ENCODE measurements at places on chromosomes 13 and 19.

DNA sequence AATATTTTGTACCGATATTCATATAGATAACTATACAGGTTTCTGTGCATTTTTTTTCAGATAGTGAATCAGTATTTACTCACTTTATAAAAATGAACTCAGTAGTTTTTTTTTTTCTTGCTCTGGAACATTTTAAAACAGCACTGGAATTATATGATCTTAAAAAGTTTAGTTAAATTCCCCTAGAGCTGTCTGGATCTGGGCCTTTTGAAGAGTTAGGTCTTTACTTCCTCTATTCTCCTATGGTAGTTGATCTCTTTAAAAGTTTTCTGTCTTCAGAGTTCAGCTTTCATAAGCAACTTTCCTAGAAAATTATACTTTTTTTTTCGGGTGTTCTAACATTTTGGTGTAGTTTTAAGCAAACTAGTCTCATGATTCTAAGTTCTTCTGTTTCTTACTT lies 21.8 kb upstream of the RBM26 start:
- DNase-seq: no peak

DNA sequence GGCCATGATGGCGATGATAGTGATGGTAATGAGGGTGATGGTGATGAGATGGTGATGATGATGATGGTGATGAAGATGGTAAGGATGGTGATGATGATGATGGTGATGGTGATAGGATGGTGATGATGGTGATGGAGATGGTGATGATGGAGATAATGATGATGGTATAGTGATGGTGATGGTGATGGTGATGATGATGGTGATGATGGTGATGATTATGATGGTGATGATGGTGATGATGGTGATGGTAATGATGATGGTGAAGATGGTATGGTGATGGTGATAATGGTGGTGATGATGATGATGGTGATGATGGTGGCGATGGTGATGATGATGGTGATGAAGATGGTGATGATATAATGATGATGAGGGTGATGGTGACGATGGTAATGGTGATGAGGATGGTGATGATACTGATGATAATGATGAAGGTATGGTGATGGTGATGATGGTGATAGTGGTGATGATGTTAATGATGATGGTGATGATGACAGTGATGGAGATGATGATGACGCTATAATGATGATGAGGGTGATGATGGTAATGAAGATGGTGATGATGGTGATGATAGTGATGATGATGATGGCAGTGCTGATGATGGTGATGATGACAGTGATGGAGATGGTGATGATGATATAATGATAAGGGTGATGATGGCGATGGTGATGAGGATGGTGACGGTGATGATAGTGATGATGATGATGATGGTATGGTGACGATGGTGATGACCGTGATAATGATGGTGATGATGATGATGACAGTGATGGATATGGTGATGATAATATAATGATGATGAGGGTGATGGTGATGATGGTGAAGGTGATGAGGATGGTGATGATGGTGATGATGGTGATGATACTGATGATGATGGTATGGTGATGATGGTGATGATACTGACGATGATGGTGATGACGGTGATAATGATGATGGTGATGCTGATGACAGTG lies 37.5 kb downstream of the ZNF557 start:
- DNase-seq: no peak

DNA sequence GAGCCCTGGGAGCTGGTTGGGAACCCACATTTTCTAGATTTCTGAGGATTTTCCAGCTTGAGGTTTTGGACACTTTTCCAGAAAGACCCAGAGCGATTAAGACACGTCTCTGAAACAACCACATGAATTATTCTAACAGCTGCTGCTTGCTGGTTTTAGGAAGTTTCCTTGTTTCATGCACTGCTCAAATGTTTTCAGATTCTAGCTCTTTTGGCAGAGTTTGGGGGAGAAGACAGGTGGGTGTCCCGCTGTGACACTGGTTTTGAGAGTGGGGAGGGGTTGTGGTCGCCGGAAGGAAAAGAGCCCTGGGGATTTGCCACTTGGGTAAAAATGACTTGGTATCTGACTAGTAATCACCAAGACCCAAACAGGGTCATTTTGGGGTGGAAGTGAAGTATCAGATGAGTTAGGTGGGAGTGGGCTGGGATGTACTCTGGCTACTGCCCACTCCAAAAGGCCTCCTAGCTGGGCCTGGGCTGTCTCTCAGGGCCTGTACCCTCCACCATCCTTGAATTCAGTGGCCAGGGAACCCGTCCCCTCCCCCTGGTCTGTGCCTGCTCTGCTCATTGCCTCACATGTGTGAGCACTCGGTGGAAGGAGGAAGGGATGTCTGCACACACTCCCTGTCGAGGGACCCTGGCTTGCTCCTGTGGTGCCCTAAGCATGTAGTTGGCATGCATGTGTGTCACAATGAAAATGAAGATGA lies 13.2 kb downstream of the GATAD2A start:
- no peak for DNase-seq

GRCh38 chr13:74755065-74755464 lies 620.9 kb upstream of the KLF12 start:
- DNase-seq: no peak

GRCh38 chr13:37344056-37344455 lies 238.6 kb upstream of the CSNK1A1L start:
- no peak for DNase-seq

DNA sequence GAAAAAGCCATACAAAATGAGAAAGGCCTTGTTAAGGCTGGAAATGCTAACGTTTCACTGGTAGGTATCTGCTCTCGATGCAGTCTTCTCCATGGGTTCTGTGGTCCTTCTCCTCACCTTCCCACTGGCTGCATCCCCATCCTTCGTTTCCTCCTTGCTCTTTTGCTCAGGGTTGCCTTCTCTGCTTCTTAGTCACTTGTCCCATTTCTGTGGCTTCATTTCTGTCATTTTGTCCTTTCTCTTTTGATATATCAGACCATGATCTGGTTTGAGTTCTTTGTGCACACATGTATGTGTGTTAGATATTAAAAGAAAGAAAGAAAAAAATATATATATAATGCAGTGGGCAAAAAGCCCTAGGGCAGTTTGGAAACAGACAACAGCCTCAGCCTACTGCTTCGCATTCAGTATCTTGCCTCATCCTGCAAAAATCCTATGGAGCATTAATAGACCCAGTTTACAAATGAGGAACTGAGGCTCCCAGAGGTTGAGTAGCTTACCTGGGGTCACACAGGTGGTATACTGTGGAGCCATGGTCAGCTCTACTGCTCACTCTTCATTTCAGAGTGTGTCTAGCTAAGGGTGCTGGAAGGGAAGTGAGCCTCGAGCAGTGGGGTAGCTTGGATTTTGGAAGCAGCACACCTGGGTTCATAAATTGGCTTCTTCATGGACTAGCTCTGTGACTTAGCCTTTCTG lies 57.6 kb upstream of the MEDAG start:
- no peak for DNase-seq

DNA sequence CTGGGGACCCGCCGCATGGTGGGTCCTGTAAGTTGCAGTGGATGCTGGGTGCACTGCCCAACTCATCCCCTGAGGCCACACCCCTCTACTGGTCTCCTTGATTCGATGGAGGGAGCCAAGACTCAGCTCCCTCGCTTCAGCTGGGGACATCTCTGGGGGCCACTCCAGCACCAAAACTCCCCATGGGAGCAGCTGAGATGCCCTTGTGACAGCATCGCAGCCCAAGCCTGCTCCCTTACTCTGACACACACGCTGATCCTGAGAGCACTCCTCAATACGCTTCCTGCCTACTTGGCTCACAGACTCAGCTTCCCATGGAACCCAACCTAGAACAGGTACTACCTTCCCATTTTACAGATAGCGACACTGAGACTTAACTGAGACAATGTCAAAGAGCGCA lies 56.2 kb downstream of the PEPD start:
- DNase-seq: no peak

DNA sequence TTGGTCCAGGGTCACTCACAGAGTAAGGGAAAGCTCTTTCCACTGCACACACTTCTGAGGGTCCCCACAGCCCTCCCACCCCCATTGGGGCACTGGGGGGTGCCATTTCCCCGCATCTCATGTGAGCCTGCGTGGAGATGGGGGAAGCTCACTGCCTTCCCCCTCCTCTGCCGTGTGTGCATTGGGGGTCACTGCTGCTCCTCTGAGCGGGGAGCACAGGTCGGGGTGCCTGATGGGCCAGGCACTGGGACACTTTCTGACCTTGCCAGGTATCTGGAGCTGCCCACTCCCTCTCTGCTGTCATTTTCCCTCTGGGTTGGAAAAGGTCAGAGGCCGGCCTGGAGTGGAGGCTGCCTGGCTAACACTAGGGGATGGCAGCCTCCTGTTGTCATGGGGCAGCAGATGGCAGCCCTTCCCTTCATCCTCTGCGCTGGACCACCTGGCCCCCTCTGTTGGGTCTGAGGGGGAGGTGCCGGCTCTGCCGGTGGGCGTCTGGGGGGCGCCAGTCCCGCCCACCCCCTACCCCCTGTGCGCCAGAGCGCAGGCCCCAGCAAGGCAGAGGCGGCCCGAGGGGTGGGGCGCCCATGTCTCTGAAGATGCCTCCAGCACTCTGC lies 9.1 kb downstream of the SSBP4 start:
- DNase-seq: no peak

DNA sequence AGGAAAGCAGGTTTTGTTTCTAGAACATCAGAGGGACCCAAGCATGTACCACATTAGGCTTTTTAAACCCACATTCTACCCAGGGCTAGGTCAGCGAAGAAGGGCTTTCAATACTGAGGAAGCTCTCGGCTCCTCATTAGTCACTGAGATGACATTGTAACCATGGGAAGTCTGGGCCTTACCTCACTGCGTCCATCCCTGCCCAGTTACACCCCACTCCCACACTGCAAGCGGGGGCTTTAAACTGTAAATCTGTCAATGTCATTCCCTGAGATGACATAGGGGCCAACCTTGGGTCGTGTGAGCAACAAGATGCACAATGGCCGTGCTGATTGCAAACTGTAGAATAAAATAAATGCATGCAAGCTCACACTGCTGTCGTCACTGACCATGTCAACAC lies 21.7 kb upstream of the TFDP1 start:
- no peak for DNase-seq

- no peak for DNase-seq
These were observed 17.5 kb upstream of the NANOS3 start for GRCh38 chr19:13859361-13859880.

DNA sequence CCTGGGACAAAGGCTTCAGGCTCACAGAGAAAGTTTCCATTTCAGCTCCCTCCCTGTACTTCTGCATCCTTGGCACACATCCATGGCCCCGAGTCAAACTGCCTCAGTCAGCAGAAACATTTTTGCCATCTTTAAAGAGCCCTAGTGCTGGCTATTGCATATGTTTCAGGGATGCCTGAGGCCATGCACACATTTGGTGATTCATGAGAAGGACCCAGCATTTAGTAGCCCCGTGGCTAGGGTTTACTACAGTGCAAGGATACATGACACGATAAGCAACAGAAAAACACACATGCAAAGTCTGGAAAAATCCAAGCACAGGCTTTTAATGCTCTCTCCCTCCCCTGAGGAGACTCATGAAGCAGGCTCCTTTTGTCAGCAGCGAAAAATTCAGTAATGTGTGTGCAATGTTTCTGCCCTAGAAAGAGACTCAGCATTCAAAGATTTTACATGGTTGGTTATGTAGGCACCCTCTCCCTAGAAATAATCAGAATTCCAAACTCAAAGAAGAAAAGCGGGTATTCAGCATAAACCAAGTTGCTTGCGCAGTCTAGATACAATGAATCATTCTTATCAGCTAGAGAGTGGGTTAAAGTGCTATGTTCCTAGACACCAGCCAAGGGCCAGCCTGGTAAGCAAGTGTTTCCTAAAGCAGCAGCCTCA lies 17.6 kb downstream of the ACOD1 start:
- DNase-seq: no peak

- no peak for DNase-seq
These were observed 6.1 kb downstream of the SACS start for GRCh38 chr13:23427342-23427843.

- no peak for DNase-seq
These were observed 6.0 kb downstream of the DBP start for GRCh38 chr19:48631225-48631624.

GRCh38 chr19:20154636-20155035 lies 12.4 kb upstream of the ZNF486 start:
- no peak for DNase-seq

GRCh38 chr19:47381121-47381520 lies 32.0 kb downstream of the DHX34 start:
- no peak for DNase-seq

DNA sequence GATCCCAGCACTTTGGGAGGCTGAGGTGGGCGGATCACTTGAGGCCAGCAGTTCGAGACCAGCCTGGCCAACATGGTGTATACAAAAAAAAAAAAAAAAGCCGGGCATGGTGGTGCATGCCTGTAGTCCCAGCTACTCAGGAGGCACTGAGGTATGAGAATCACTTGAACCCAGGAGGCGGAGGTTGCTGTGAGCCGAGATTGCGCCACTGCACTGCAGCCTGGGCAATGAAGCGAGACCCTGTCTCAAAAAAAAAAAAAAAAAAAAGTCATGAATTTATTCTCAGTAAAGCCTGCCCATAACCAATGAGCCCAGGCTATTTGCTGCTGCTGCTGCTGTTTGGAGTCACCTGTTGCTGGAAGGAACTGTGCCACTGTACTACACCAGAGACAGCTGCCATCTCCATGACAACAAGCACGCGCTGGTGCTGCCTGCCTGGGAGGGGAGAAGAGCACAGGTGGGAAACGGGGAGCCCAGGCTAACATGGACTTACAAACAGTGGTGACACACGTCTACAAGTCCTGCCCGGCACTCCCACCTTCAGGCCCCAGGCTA lies 11.3 kb downstream of the ZFR2 start:
- no peak for DNase-seq

DNA sequence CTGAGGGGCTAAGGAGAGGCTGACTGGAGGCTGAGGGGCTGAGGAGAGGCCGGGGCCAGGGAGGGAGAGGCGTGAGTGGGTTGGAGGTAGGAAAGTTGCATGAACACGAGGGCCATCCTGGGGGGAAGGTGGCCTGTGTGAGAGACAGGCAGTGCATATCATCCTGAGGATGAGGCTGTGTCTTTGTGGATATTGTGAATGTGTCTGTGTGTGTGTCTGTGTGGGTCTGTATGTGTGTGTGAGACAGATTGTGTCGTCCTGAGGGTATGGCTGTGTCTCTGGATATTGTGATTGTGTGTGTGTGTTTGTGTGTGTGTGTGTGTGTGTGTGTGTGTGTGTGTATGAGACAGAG lies 422 bp downstream of the ZNF71 start:
- no peak for DNase-seq

DNA sequence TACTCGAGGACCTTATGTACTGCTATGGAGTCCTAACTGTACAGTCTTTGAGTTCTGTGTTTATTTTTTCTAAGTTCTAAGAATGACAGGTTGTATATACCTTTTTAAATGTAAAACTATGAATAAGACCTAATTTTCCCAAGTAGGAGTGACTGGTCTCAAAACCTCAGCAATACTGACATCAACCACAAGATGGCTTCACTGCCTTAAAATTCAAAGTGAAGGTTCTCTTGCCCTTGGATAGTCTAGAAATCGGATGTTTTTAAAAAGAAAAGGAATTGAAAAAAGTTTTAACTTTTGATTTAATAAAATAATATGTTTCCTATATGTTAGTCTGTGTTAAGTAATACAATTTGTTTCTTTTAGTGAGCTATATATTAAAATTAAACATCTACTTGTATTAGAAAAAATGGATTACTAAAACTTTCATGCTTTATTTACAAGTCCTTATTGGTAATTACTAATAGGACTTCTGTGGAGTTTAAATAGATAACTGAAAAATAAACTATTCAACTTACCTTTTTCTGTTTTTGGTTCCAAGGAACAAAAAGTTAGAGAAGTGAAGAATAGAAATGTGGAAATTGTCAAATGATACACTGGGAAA lies 52.0 kb downstream of the TDRD3 start:
- DNase-seq: no peak

- DNase-seq: no peak
These were observed 5.8 kb downstream of the TFPT start for GRCh38 chr19:54109651-54110050.

- no peak for DNase-seq
These were observed 95.7 kb downstream of the KCTD12 start for GRCh38 chr13:76790526-76790925.

Measured in NCI-H187 (cell line).